Right ventricle myocardium superior (tissue), 1 donor: ENCODE measurements at places on chromosomes 3 and 15.

- no peak for DNase-seq
Measured at GRCh38 chr15:90905306-90906180, 2.4 kb downstream of the MAN2A2 start.

DNA sequence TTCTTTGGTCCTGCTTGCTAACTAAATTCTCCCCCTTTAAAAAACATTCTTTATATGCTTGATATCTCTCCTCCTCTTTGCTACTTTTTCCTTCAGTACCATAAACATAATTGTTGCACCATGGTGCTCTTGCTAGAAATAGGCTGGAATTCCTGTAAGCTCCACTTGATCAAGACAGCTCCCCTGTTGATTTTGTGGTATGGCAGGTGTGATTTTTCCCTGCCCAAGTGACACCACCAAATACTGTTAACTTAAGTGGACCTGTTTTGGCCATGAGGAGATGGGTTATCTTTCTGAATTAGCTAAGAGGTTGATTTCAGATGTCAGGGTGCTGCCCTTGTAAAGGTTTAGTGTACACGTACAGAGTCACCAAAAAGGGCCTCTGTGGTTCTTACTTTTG lies 205.3 kb downstream of the CDIN1 start:
- DNase-seq: no peak

- DNase-seq: no peak
Measured at GRCh38 chr3:50204804-50205412, at the start of gene SLC38A3. Gene SLC38A3 (plus strand): TSS chr3:50205271. CDS start chr3:50214200, 8,929 bp downstream.

GRCh38 chr15:59150185-59150584 lies 45.2 kb downstream of the CCNB2 start:
- DNase-seq: no peak

GRCh38 chr3:20125289-20125688 lies 60.7 kb downstream of the SGO1 start:
- DNase-seq: no peak

- no peak for DNase-seq
Measured at GRCh38 chr3:103657756-103658155, 1222.9 kb downstream of the ZPLD1 start.

DNA sequence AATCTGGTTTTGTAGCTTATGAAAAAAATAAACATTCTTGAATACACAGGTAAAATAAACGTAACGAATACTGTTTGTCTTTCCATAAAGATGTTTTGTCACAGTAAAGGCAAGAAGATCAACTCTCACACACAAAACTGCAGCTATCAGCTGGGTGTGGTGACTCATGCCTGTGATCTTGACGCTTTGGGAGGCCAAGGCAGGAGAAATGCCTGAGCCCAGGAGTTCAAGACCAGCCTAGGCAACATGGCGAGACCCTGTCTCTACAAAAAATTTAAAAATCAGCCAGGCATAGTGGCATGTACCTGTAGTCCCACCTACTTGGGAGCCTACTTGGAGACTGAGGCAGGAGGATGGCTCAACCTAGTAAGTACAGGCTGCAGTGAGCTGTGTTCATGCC lies 39.6 kb downstream of the CBLB start:
- no peak for DNase-seq

GRCh38 chr15:70348581-70349344 lies 251.0 kb upstream of the TLE3 start:
- DNase-seq: no peak

DNA sequence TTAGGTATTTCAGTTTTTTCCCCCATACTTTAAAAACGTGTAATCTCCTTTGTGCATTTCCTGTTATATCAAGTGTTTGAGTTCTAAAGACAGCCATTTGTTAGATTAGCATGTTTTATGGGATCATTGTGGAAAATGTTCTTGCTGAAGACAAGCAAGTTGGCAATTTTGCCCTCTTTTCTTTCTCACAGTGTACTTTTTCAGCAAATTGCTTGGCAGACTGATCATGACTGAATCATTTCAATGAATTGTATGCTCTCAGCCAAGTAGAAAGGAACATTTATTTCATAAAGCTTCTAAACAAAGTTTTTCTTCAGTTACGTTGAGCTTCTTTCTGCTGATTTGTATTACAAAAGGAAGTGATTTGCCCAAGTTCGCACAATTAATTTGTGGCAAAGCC lies 51.6 kb downstream of the ATG7 start:
- no peak for DNase-seq

DNA sequence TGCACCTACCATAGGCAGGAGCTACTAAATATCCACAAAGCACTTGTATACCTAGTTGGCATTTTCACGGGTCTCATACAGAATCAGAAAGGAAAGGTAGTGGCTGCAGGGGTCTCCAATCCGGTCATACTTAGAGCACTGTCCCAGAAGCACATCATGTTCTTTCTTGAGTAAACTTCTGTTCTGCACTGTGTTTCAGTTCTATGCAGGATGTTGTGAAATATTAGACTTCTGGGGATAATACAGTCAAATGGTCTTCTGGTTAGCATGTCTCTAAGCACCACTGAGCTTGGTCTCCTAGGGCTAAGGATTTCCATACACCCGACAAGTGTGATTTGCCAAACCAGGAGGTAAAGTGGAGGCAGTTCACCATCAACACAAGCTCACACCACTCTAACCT lies 27.9 kb downstream of the MINDY4B start:
- no peak for DNase-seq

GRCh38 chr15:101220060-101220459 lies 31.8 kb downstream of the CHSY1 start:
- no peak for DNase-seq

DNA sequence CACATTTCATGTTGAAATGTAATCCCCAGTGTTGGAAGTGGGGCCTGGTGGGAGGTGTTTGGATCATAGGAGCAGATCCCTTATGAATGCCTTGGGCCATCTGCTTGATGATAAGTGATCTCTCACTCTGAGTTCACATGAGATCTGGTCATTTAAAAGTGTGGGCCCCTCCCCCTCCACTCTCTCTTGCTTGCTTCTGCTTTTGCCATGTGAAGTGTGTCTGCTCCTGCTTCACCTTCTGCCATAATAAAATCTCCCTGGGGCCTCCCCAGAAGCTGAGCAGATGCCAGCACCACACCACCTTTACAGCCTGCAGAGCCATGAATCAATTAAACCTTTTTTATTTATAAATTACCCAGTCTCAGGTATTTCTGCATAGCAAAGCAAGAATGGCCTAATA lies 14.2 kb upstream of the CD200R1L start:
- DNase-seq: no peak

- DNase-seq: no peak
Measured at GRCh38 chr3:68072062-68072461, 417.6 kb upstream of the SUCLG2 start.

GRCh38 chr3:179715582-179715981 lies 62.7 kb downstream of the USP13 start:
- no peak for DNase-seq

- no peak for DNase-seq
Measured at GRCh38 chr3:181717549-181718171, 5.9 kb downstream of the SOX2 start.

GRCh38 chr3:58999134-58999773 lies 50.6 kb downstream of the CFAP20DC start:
- no peak for DNase-seq

- no peak for DNase-seq
Measured at GRCh38 chr3:114389156-114389555, 95.3 kb downstream of the TIGIT start.

- no peak for DNase-seq
Measured at GRCh38 chr3:156158656-156159295, 38.4 kb downstream of the KCNAB1 start.

- DNase-seq: no peak
Measured at GRCh38 chr3:72344647-72345046, 503.6 kb downstream of the SHQ1 start.

GRCh38 chr3:79424811-79425210 lies 343.0 kb downstream of the ROBO1 start:
- DNase-seq: no peak

DNA sequence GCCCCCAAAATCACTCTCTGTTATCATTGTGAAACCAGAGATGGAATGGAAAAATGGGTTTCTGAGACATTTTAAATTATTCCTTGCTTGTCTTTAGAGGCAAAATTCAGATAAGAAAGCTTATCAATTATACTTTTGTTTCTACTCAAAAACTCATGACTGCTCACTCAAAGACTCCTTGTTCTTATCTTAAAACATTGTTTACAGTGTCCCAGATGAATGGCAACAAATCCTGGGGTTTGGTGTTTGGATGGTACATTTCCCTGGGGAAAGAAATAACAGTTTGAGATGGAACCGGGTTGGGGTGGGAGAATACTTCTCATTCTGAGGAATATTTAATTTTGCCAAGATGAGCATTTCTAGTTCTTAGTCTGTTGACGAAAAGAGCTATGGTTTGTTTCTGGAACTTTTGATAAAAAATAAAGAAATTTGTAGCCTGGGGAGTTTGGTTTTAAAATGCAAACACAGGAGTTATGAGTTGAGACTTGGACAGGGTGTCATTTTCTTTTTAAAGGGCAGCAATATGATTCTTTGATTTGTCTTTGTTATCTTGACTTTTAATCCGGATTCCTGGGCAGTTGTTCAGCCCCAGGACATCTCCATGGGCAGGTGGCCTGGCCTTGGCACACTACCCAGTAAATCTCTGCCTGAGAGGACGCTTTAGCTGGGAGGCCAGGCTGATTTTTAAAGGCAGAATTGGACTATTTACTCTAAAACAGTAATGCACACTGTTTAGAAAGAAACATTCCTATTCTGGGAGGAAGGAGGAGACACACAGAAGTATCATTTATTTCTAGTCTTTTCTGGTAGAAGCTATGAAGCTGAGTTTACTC lies 32.4 kb downstream of the BTD start:
- DNase-seq: no peak

GRCh38 chr3:81531263-81531662 lies 230.2 kb downstream of the GBE1 start:
- DNase-seq: no peak

DNA sequence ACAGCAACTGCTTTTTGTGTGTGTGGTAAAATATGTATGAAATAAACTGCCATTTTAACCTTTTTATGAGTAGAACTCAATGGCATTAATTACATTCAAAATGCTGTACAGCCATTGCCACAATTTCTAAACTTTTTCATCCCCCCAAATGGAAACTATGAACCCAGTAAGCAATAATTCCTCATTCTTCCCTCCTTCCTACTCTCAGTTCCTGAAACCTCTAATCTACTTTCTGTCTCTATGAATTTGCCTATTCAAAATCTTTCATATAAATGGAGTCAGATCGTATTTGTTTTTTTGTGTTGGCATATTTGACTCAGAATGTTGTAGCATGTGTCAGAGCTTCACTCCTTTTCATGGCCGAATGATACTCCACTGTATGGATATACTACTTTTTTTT lies 5.3 kb upstream of the BLM start:
- no peak for DNase-seq

GRCh38 chr15:88395241-88395640 lies 71.9 kb downstream of the MRPL46 start:
- no peak for DNase-seq

- no peak for DNase-seq
Measured at GRCh38 chr3:14344351-14344750, 58.1 kb upstream of the SLC6A6 start.

GRCh38 chr3:10008588-10009344 lies 17.5 kb upstream of the FANCD2 start:
- DNase-seq: peak; percentile 95

DNA sequence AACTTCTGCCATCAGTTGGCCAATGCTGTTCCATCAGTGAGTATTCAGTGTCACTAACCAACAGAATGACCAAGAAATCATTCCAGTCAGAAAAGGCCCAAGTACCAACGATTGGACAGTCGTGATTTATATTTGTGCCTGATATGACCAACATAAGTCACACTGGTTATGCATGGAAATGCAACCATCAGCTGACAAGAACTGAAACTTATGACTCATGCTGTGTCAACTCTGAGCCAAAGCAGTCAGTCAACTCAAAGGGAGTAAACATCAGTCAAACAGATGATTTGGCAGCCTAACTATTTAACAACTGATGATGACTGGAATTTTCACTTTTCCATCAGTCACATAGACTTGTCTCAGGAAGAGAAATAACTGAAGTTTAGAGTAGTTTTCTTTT lies 142.4 kb downstream of the ANXA2 start:
- no peak for DNase-seq

- no peak for DNase-seq
Measured at GRCh38 chr3:39133822-39134221, 19.6 kb downstream of the CSRNP1 start.

DNA sequence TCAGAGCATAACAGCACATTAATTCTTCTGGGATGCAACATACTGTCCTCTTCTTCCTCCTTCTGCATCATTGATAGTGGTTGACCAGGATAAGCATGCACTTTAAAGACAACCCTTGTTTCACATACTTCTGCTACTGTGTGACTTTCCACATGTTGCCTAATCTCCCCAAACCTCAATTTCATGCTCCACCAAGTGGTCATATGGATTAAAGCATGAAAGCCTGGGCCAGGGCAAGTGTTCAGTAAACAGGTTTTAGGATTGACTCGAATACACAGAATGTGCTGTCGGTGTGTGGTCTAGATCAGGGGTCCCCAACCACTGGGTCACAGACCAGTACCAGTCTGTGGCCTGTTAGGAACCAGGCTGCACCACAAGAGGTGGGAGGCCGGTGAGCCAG lies 22.5 kb upstream of the BFSP2 start:
- DNase-seq: no peak

- no peak for DNase-seq
Measured at GRCh38 chr3:62622553-62623174, 249.3 kb upstream of the FEZF2 start.

DNA sequence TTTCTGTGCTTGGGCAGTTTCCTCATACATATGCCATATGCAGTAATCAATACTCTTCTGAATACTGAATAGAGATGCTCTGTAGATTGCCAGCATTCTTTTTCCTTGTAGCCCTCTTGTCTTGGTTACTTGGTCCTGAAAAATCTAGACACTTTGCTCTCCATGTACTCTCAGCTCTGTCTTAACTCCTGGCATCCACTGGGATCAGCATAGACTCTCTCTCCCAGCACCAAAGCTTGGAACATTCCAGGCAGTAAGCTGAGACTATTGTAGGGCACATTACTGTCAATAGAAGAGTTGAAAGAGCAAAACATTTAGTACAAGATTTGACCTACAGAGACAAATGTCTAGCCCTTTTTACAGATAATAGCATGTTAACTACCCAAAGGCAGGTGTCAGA lies 1100.3 kb downstream of the TBL1XR1 start:
- DNase-seq: no peak

DNA sequence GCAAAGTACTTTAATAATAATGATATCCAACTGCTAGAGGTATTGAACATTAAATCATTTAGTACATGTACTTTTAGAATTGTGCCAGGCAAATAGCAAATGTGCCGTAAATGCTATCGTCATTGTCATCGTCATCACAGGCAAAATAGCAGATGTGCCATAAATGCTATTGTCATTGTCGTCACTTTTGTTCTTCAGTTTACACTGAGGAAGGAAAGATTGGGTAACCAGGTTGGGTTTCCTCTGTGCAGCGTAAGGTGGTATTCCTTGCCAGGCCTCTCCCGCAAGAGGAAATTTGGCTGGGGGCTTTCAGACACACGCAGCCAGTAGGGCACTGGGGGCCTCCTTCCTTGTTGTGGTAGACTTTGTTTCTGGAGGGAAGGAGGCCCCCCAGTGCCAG lies 26.4 kb downstream of the ABHD17C start:
- no peak for DNase-seq
